ENCODE measurements at places on chromosomes 4 and X.

DNA sequence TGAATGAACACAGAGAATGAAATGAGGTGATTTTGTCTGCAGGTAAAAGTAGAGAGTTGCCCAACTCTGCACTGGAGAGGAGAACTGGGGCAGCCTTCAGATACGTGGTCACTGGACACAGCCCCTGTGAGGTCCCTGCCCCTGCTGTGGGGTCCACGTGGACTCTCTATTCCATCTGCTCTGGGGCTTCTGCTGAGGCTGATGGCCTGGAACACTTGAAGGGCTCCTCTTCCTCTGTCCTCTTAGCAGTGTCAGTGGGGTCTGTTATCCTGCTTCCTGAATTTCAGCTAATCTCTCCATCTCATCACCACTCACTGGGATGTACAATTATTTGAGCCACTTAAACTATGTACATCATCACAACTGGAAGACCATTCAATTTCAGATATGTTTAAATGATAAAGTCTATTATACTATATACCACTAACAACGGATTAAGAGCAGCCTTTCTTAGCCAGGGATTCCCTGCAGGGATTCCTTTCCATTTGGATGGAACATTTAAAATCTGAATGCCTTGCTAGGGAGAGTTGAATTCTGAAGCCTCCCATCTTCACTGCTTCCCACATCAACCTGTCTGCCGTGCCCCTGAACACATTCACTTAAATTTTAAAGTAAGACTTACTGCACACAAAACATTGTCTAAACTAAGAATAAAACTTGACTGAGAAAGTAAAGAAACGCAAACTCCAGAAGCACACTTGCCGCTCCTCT lies 74.0 kb downstream of the CC2D2A start:
- DNase-seq = no peak

DNA sequence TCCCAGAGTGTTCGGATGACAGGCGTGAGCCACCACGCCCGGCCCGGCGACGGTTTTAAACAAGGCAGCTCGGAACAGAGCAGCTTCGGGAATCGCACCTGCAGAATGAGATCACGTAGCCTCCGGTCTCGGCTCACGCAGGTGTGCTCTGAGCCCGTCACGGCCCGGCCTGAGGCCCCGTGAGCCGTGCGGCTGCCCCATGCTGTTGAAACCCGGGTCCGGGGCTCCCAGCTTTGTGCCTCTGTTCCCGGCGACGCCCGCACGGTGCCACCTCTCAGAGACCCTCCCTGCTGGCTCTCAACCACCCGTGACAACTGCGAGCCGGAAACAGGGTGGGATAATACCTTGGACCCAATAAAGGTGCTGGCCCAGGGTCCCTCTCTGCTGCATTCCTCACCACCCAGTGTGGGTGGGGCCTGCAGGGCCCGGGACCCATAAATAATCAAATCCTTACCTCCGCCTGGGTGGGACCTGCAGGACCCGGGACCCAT lies 13.4 kb upstream of the PLCXD1 start:
- no peak for DNase-seq

- no peak for DNase-seq
These were observed 182.1 kb upstream of the SMIM31 start for GRCh38 chr4:164571593-164572390.

DNA sequence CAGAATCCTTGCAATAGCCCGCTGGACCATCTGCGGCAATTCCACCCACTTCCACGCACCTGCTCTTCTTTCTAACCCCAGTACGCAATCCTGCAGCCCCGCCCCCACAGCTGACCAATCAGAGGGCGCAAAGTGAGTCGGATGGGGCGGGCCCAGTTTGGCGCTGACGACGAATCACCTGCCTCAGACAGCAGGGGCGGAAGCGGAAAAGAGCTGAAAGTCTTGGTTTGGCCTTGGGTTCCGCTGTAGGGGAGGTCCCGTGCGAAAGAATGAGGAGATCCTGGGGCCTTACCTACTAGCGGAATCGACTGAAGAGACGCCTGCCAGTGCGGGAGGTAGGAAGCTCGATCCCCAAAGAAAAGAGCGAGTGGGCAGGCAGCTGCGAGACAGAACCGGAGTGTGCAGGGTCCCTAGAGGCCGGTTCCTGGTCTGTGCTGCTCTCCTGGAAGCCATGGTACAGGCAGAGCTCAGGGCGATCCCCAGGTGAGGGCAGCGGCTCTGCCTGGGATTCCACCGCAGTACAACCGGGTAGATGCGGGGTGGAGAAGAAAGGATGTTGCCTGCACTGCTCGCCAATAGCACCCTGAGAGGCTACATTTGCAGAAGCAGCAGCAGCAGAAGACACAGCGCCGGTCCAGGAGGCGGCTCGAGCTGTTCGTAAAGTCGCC lies at the start of gene TMEM184C:
Gene TMEM184C, plus strand, starts transcription at position 225 of the 668 bp plus-strand sequence. CDS start 560 bp downstream, outside the sequence.
- DNase-seq = peak; percentile 98

DNA sequence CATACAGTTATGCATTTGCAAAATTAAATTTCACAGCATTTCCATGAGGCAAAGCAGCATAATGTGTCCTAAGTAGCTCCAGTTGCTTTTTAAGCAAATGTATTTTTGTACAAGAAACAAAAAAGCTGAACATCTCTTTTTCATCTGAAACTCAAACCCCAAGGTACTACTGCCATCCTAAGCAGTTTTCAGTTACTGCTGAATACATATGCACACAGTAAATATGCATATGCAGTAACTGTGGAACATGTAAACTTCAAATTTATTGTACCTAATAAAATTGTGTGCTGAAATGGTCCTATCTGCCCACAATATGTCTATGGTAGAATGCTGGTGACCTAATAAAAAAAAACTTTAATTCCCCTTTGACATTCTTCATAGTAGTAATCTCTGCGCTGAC lies 458.6 kb upstream of the INTU start:
- DNase-seq = no peak

DNA sequence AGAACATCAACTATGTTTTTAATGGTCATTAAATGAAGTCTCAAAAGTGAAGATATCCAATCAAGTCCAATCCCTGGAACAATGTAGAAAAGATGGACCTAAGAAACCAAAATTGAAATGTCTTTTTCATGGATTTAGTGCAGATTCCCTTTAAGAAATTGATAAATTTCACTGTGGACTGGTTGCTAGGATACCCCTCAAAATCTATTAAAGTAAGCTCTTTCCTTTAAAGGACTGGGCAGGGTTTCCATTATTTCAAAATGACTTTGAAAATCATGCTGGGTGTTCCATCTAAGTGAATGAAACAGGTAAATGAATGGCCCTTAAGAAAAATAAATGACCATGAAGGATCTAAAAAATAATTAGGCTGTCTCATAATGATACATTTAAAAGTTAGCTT lies 28.6 kb downstream of the PLRG1 start:
- DNase-seq = no peak

DNA sequence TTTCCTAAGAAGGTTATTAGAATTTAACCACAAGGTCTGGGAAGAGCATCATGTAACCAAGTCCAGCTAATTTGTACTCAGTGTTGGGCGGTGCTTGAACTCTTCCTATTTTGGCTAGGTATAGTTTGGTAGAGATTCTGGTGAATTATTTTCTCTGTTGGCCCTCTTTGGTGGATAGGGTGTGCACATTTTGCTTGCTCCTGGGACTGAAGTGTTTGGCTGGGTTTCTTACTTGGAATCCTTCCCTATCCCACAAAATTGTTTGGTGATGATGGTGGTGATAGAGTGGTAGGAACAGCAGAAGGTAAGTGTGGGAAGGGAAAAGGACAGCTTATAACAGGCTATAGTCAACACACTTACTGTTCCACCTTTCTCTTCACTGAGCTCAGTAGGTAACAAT lies 194.8 kb upstream of the GPC4 start:
- no peak for DNase-seq

GRCh38 chr4:30920043-30920442 lies 199.9 kb downstream of the PCDH7 start:
- no peak for DNase-seq

- no peak for DNase-seq
These were observed 7.7 kb downstream of the CCNQ start for GRCh38 chrX:153590961-153591956.

GRCh38 chr4:182975806-182976205 lies 58.6 kb upstream of the DCTD start:
- no peak for DNase-seq

DNA sequence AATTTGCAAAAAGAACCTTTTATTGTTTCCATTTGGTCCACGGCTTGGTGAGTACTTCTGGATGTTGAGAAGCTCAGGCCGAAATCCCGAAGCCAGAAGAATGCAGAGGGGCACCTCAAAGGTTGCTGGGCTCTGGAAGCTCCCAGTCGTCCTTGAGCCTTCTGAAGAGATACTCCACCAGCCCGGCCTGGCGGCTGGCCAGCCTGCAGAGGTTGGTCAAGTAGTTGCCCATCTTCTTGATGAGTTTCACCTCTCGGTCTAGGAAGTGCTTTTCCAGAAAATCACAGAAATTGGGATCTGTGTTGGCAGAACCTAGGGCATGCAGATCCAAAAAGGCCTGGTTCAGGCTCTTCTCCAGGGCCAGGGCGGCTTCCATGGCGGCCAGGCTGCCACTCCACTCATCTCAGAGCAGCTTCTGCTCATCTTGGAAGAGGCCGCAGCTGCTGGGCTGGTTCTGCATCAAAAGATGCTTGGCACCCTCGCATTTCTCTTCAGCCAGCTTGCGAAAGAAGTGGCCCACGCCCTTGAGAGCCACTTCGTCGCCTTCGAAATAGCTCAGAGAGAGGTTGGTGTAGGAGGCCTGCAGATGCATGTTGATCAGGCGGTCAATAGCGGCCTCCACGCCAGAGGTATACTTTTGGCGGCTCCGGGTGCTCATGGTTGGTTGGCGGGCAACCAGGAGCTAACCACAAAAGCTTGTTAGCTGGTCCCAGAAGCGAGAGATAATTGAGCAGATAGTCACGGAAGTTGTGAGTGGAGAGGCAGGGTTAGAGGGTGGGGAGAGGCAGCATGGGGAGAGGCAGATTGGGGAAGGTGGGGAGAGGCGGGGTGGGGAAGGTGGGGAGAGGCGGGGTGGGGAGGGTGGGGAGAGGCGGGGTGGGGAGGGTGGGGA lies 76.5 kb upstream of the TSPAN7 start:
- no peak for DNase-seq

GRCh38 chrX:78314561-78314960 lies 12.8 kb downstream of the CYSLTR1 start:
- no peak for DNase-seq

DNA sequence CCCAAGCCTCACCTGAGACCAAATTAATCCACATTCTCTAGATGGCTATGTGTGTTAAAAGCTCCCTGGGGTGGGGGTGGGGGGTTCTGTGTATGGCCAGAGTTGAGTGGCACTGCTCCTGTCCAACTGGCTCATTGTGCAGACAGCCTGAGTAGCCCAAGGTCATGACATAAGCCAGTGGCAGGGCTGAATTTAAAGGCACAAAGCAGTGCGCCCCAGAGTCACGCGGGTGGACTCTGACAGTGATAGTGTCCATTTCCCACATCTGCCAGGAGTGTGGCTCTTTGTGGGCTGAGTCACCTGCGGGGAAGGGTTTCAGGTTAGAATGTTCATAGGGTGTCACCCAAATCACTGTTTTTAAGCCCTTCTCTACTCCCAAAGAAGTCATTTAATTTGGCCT lies 45.4 kb downstream of the SCD5 start:
- no peak for DNase-seq

- DNase-seq = no peak
These were observed 28.0 kb upstream of the TMEM150C start for GRCh38 chr4:82589756-82590155.

GRCh38 chrX:53481093-53481492 lies 46.9 kb upstream of the HSD17B10 start:
- peak; percentile 12 for DNase-seq

GRCh38 chrX:68490644-68491043 lies 8.2 kb upstream of the YIPF6 start:
- no peak for DNase-seq

DNA sequence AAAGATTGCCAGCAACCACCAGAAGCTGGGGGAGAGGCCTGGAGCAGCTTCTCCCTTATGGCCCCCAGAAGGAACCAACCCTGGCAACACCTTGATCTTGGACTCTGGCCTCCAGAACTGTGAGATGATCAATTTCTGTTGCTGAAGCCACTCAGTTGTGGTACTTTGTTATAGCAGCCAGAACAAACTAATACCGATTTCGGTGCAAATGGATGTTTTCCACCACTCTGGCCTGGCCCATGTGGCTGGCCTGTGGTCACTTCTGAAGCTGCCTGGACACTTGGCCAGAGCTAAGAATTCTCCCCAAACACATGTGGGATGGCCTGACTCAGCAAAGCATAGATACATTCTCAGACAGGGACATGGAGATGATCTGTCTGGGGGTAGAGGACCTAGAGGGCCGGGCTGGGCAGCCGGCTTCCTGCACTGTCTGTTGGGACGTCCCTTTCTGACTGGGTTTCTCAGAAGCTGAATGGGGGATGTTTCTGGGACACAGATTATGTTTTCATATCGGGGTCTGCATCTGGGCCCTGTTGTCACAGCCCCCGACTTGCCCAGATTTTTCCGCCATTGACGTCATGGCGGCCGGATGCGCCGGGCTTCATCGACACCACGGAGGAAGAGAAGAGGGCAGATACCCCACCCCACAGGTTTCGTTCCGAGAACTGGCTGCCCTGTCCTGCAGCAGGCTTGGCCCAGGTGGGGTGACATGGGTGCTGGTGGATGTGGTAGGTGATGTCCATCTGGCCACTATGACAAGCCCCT lies 4.1 kb downstream of the FOXP3 start:
- DNase-seq = peak; percentile 54

DNA sequence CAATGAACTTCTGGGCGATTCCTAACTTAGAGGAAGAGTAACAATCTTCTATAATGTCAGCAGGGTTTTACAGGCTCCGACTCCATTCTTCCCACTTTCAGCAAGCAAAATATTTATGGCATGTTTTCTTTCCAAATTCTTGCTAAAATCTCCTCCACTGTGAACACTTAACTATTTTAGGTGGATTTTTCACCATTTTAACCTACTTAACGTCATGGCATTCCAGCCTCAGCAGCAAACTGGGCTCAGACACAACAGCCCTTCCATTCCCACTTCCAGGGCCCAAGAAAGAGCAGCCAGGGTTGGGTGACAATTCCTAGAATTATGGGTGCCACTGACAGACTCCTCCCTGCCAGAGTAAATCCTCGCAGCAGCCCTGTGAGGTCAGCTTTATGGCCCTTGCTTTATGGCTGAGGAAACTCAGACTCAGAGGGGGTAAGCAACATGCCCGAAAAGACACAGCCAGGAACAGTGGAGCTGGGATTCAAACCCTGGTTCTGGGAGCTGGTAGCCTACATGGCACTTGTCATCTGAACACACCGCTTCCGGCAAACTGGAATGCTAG lies 112.8 kb upstream of the MAP3K15 start:
- no peak for DNase-seq

- no peak for DNase-seq
These were observed 118.1 kb downstream of the ATXN3L start for GRCh38 chrX:13201605-13202219.

DNA sequence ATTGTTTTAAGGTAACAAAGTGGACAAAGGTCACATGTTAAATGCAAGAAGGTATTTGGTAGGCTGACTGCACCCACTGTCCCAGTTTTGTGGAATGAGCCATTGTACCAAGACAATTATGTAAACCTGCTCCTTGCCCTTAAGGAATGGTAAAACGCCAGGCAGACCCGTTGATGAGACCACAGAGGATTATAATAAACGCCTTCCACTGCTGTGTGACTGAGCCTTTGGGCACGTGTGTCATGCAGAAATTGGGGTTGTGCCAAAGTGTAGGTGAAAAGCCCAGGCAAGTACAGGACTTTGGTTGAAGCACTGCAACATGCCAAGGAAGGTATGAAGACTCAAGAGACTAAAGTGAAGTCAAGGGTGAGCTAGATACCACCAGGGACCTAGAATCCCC lies 59.7 kb downstream of the LRRC66 start:
- no peak for DNase-seq

- DNase-seq = no peak
These were observed 560.7 kb downstream of the ADGRL3 start for GRCh38 chr4:61760820-61761219.

Data from CD4-positive, CD25-positive, alpha-beta regulatory T cell (primary cell).